NCI-H2081 treated with DMSO at 0.1 percent for 48 hours (cell line): ENCODE measurements at places on chromosomes 12 and 14.
A peak's percentile ranks its signal among the peaks of the same experiment; 100 is the strongest.

- no peak for DNase-seq
Measured at GRCh38 chr12:130300737-130301535, 36.8 kb upstream of the PIWIL1 start.

DNA sequence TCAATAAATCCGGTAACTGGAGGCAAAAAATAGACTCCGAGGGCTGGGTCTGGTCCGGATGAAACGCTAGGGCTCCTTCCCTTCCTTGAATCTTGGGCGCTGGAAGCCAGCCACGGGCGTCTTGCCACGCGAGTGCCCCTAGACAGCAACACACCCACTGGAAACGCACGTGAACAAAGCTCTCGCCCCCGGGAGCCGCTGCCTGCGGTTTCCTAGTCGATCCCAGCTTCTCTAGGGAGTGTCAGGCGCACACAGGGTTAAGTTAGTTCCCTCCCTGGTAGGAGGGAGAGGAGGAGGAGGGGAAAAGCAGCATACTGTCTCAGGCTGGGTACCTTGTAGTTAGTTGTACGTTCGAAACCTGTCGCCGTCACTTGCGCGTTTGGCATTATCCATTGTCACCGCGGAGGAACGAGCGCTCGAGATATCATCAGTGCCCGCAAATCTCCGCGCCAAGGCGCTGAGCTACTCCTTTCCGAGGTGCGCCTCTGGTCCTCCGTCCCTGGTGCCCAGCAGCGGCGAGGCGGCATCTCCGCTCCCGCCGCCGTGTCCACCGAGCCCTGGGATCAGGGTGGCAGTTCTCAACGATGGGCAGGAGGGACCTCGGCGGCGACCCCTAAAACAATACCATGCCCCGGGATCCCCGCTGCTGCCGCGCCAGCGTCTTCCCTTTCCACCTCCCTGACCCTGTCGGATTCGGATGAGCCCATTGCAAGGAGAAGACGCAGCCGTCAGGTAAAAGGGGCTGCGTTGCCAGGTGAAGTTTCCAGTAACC, at the start of gene FLRT2:
TSS of gene FLRT2 (plus strand) at position 342 of the 772 bp plus-strand sequence. CDS start 91,371 bp downstream, outside the sequence.
- DNase-seq: no peak

- no peak for DNase-seq
Measured at GRCh38 chr14:22255017-22255950, 333.7 kb downstream of the DAD1 start.

- no peak for DNase-seq
Measured at GRCh38 chr14:21840765-21841164, 167.1 kb upstream of the OR4E1 start.

GRCh38 chr14:71395151-71395604, 487.9 kb downstream of the PCNX1 start:
- no peak for DNase-seq

GRCh38 chr12:51324953-51325352, 979 bp upstream of the BIN2 start:
- DNase-seq: no peak

- no peak for DNase-seq
Measured at GRCh38 chr12:52912711-52913430, 8.0 kb upstream of the KRT8 start.

DNA sequence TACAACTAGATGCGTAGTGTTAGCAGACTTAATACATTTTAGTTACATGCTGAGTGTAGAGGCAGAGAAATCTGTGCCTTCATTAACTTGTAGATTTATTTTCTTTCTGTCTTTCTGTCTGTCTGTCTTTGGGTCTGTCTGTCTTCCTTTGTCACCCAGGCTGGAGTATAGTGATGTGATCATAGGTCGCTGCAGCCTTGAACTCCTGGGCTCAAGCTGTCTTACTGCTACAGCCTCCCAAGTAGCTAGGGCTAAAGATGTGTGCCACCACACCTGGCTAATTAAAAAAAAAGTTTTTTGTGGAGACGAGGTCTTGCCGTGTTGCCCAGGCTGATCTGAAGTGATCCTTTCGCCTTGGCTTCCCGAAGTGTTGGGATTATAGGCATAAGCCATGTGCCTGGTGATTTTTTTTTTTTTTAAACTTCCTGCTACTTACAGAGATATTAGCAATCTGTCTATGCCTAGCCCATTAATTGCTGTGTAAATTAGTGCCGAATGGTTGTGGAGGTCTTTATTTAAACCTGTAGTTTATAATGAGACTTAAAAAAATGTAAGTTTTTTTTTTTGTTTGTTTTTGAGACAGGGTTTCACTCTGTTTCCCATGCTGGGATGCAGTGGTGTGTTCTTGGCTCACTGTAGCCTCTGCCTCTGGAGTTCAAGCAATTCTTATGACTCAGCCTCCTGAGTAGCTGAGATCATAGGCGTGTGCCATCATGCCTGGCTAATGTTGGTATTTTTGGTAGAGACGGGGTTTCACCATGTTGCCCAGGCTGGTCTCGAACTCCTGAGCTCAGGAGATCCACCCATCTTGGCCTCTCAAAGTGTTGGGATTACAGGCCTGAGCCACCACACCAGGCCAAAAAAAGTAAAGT, 22.8 kb downstream of the ERC1 start:
- no peak for DNase-seq

GRCh38 chr14:95162641-95163040, 5.3 kb upstream of the DICER1 start:
- no peak for DNase-seq

- no peak for DNase-seq
Measured at GRCh38 chr14:74476107-74476506, 17.0 kb downstream of the NPC2 start.

- no peak for DNase-seq
Measured at GRCh38 chr12:102921240-102921639, 4.2 kb upstream of the PAH start.

DNA sequence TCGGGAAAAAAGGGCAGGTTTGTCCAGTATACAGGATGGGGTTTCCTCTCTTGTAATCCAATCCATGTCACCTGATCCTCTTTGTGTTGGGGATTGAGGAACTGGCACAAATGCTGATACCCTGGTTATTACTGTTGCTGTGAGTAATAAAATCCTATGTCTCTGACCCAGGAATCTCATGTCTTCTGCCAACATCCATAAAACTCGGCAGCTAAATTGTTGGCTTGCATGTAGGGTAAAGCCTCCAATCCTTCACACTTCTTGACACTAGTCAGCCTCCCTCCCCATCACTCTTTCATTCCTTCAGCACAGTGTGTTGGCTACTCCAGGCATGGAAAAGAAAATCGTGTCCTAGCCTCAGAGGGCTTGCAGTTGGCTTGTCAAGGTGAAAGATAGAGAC, 9.2 kb upstream of the NOS1 start:
- no peak for DNase-seq

DNA sequence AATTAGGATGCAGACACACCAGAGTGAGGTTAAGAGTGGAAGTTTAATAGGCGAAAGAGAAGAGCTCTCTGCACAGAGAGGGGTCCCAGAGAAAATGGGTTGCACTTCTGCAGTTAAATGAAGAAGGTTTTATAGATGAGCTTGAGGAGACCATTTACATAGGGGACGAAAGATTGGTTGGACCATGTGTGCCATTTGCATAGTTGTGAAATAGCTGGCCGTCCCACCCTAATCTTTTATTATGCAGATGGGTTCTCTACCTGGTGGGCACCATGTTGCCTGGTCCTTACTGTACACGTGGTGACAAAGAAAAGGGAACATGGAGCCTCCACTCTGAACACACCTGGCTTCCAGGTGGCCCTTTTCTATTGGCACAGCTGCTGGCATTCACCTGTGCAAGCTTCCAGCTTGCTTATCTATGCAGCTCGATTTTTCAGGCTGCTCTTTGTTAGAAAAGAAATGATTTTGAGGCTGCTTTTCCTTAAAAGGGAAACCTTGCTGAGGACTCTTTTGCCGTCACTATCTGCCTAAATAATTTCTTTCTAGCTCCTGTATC, 67.1 kb upstream of the SRSF5 start:
- DNase-seq: peak; percentile 60

GRCh38 chr12:75641031-75641780, 129.8 kb upstream of the KRR1 start:
- no peak for DNase-seq

DNA sequence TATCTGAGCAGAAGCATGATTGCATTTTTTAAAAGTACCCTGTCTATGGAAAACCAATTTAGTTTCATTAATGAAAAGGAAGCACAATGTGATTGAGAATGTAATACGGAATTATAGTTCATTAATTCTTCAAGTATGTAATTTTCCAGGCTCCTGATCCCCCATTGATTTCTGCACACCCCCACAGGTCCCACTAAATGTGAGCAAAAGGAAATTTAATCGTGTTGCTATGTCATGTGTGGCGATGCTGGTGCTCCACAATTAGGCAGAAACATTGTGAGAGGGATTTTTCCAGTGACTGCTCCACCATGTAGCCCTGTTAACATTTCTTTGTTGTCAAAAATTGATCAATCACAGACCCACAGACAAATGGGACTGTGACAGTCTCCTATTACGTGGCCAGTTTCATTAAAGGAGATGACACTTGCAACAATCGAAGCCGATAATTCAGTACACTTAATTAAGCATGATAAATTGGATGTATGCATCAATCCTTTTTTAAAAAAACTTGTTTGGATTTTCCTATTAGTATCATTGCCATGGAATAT, 306.0 kb downstream of the NELL2 start:
- no peak for DNase-seq

DNA sequence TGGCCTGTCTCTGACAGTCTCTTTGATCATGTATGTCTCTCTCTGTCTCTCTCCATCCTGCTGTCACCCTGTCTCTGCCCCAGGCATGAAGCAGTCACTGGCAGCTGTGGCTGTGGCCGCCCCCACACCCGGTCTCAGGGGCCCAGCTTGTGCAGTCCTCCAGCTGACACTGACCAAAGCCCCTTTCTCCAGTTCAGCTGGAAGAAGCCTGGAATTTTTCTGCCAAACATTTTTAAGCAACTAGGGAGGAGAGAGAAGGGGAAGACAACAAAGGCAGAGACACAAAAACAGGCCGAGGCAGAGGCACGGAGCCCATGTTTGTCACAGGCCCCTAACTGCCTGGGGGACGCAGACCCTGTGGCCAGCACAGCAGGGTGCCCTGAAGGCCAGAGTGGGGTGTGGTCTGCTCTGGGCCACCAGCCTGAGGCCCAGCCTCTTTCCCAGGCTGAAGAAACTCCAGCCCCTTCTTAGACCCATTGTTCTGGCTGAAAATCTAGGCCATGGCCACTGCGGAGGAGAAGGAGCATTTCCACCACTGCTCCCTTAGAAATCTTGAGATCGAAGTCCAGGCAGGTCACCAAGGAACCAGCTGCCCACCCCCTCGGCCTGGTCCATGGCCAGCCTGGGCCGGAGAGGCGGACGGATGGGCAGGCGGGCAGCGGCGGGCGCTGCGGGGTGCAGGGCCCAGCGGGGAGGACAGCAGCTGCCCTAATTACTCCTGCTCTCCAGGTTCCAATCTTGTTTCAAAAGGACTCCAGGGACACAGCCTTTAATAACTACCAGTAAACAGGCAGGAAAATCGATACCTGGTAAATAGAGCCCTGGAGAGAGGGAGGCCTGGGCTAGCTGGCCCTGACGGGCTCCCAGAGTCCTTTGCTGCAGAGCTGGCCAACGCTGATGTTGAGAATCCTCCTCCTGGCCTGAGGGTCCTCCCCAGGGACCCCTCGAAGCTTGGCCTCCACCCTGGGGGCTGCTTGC, 14.9 kb downstream of the DTX1 start:
- peak; percentile 33 for DNase-seq

GRCh38 chr14:54976316-54976715, 50.6 kb downstream of the WDHD1 start:
- DNase-seq: no peak

GRCh38 chr14:85824526-85824925, 294.6 kb downstream of the FLRT2 start:
- DNase-seq: peak; percentile 5

- no peak for DNase-seq
Measured at GRCh38 chr12:57085999-57086492, 2.9 kb upstream of the NAB2 start.

DNA sequence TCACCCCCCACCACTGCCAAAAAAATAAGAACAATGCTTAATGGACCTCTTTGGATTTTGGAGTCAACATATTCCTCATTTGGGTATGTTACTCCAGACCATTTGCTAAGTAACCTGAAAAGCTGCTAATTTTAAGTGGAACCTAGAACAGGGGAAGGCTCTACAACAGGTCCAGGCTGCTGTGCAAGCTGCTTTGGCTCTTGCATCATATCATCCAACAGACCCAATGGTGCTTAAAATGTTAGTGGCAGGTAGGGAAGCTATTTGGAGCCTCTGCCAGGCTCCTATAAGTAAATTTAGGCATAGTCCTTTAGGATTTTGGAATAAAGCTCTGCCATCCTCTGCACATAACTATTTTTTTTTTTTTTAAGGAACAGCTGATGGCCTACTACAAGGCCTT, 132.2 kb upstream of the PMCH start:
- DNase-seq: no peak

DNA sequence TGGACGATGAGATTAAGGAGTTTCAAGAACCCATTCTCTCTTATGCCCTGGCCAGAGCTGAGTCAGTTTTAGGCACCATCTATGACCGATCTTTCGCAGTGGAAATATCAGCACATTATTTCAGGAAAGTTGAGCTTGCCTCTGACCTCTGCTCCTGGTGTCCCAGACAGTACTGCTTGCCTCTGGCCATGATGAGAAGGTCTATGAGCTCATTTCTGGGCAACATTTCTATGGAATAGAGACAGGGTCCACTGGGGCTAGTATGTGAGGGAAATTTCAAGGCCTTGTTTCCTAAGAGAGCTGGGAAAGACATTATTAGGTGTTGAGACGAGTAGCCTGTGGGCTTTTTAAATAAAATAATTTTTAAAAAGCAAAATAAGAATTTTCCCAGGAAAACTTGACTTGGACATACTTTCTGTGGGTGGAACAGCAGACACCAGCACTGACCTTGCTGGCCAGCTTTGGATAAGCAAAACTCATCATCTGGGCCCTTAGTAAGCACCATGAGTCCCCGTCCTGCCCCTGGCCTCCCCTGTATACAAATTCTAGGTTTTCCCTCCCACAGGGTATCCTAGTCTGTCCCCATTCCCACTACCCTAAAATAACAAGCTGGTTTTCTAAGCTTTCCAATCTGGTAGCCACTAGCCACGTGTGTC, 43.4 kb downstream of the DIO2 start:
- DNase-seq: no peak

- no peak for DNase-seq
Measured at GRCh38 chr12:6215120-6215807, 15.1 kb downstream of the CD9 start.
